Endothelial cell of umbilical vein (primary cell): ENCODE measurements at places on chromosomes 7 and 10. TPM values are rescaled to one million over a fixed set of nuclear protein-coding genes. Genes with fewer than 3 reads are reported as not detected.
A peak's percentile ranks its signal among the peaks of the same experiment; 100 is the strongest.

AKR1D1 gene
- not detected in 2 replicates for polyA plus RNA-seq

DPY19L1 gene
- polyA plus RNA-seq: 23.9 and 30.9 TPM in 2 replicates

TMEM176A gene
- not detected in 2 replicates for polyA plus RNA-seq

MAT1A gene
- not detected in 2 replicates for polyA plus RNA-seq

SUN3 gene
- polyA plus RNA-seq: not detected in 2 replicates

GATA3 gene
- 7.2 and 9.3 TPM in 2 replicates for polyA plus RNA-seq

DNA sequence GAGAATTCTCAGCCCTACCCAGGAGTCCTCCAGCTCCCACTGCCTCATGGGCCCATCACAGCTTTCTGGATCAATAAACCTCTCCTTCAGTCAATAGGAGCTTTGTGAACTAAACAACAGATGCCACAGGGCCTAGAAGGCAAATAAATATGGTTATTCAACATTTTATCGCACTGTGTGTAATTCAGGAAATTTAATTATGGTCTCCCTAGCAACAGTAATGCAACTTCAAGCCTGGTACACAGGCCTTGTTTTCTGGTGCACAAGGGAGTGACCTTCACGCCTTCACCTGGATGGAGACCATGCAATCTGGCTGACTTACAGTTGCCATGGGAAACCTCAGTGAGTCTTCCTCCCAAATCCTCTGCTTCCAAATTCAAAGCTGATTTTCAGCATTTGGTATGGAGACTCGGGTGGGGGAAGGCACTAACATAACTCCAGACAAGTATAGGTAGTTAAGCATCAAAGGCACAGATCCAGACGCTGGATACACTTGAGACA lies 441.0 kb upstream of the NPVF start:
- H3K4me3 ChIP-seq: no peak overlapping the region
- H3K27me3 ChIP-seq: no peaks in the 10 kb centered on the region
- no peak for DNase-seq
- H3K36me3 ChIP-seq: no peaks in the 10 kb centered on the region
- H3K4me1 ChIP-seq: no peaks in the 10 kb centered on the region
- no peak overlapping the region for H3K27ac ChIP-seq

GRCh38 chr10:96235326-96236089 lies 35.9 kb downstream of the BLNK start:
- no peak for DNase-seq
- H3K4me3 ChIP-seq: no peak overlapping the region
- no peaks in the 10 kb centered on the region for H3K36me3 ChIP-seq
- H3K27me3 ChIP-seq: no peaks in the 10 kb centered on the region
- no peak overlapping the region for H3K27ac ChIP-seq

DNA sequence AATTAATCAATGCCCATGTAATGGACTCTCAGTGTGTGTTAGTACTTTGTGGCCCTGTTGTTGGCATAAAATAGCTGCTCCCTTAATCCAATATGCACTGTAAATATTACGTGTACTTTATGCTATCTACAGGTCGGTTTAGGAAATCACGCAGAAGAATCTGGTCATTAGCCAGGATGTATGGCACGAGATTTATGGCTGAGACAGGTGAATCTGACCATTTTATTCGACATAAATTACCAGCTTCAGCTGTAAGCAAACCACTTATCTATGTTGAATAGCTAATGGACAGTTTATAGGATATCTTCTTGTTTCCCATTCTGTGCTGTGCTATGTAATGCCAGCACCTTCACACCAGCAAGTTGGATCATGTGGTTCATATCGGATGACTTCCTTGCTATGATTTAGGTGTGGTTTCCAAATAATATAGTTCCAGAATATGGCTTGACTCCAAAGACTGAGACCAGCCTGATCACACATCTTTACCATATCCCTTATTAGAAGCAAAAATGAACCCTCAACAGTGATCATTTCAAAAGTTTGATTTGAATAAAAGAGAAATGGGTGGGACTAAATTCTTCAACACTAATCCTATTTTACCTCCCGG lies 301.4 kb downstream of the AHR start:
- no peaks in the 10 kb centered on the region for H3K27me3 ChIP-seq
- no peak for DNase-seq
- H3K27ac ChIP-seq: peak overlapping the region; percentile 22
- no peaks in the 10 kb centered on the region for H3K36me3 ChIP-seq
- H3K4me1 ChIP-seq: peaks cover 9% of the 10 kb centered on the region

GRCh38 chr10:14047431-14047830 lies 283.3 kb downstream of the FRMD4A start:
- no peak overlapping the region for H3K4me3 ChIP-seq
- no peak overlapping the region for H3K27ac ChIP-seq
- DNase-seq: no peak
- no peaks in the 10 kb centered on the region for H3K27me3 ChIP-seq
- H3K36me3 ChIP-seq: no peaks in the 10 kb centered on the region

- H3K27me3 ChIP-seq: no peaks in the 10 kb centered on the region
- no peaks in the 10 kb centered on the region for H3K4me1 ChIP-seq
- DNase-seq: no peak
- no peak overlapping the region for H3K4me3 ChIP-seq
Measured at GRCh38 chr7:146926841-146927240, 810.2 kb downstream of the CNTNAP2 start.

DNA sequence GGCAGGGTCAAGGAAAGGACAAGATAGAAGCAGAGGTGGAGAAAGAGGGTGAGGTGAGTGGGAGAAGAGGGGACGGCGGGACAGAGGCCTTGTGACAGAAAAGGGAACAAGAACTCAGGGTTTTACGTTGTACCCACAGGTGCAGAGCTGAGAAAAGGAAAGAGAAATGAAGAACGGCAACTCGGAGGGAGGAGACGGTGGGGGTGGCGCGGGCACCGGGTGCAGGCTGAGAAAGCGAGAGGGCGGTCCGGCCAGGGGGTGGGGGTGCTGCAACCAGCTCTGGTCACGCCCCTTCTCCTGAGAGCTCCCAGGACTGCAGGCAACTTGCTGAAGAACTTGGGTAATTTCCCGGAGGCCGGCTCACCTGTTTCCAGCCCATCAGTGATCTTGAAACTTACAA lies 65.3 kb downstream of the CARD11 start:
- no peaks in the 10 kb centered on the region for H3K36me3 ChIP-seq
- no peak overlapping the region for H3K27ac ChIP-seq
- H3K4me1 ChIP-seq: no peaks in the 10 kb centered on the region
- no peaks in the 10 kb centered on the region for H3K27me3 ChIP-seq
- H3K4me3 ChIP-seq: no peak overlapping the region
- no peak for DNase-seq

DNA sequence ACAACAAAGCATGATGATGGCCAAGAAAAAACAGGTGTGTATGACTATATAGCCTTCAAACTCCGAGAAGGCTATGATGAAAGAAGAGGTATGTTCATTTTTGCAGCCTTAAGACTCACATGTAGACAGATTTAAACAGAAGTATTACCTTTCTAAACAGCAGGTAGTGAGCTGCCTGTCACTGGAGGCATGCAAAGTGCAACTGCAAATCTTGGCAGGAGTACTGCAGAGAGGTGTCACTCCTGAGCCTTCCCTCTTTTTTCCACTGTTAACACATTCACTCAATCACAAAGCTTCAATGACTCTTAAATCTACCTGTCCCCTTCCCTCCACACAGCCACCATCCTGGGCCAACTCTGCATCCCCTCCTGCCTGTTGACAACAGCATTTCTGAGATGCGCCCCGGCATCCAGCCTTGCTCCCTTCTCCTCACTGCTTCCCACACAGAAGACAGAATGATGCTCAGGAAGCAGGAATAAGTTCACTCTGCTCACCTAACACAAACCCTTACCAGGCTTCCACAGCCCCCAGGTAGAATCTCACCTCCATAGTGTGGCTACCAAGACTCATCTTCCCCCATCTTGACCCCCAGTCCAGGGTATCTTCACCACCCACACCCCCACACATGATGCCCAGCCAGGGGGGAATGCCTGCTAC lies 161.9 kb upstream of the ZMIZ1 start:
- H3K4me3 ChIP-seq: no peak overlapping the region
- H3K27ac ChIP-seq: no peak overlapping the region
- H3K27me3 ChIP-seq: no peaks in the 10 kb centered on the region
- no peaks in the 10 kb centered on the region for H3K36me3 ChIP-seq
- no peak for DNase-seq

GRCh38 chr7:138979226-138979979 lies 1.8 kb downstream of the KIAA1549 start:
- H3K36me3 ChIP-seq: no peaks in the 10 kb centered on the region
- H3K27ac ChIP-seq: no peak overlapping the region
- H3K4me3 ChIP-seq: no peak overlapping the region
- no peak for DNase-seq
